SHP77 treated with DMSO at 0.1 percent for 48 hours (cell line): ENCODE measurements at places on chromosomes 6 and 20.

- no peak for DNase-seq
These were observed 33.2 kb upstream of the PHACTR3 start for GRCh38 chr20:59571151-59571550.

DNA sequence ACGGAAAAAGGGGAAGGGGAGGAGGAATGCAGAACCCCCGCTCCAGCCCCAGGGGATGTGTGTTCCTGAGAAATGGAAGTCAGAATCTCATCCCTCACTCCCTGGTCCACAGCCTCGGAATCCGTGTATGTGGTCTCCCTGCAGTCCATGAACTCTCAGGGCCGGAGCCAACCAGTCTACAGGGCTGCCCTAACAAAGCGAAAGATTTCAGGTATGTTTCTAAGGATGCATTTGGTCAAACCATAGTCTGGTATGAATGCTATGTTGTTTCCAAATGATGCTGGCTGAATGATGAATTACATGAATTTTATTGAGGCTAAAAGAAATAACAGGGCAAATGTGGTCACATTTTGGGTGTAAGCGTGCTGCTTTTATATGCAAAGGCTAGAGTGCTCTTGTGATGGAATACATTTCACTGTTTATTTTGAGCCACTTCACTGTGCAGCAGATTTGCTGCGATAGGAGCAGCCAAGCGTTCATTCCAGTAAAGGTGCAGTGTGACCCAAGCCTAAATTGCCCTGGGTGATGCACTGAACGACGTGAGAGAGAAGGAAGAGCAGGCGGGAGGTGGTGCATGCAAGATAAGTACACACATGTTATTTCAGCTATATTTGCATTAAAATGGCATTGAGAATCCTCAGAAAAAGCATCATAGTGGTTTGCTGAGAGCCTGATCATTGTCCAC lies 52.4 kb downstream of the FNDC1 start:
- no peak for DNase-seq

DNA sequence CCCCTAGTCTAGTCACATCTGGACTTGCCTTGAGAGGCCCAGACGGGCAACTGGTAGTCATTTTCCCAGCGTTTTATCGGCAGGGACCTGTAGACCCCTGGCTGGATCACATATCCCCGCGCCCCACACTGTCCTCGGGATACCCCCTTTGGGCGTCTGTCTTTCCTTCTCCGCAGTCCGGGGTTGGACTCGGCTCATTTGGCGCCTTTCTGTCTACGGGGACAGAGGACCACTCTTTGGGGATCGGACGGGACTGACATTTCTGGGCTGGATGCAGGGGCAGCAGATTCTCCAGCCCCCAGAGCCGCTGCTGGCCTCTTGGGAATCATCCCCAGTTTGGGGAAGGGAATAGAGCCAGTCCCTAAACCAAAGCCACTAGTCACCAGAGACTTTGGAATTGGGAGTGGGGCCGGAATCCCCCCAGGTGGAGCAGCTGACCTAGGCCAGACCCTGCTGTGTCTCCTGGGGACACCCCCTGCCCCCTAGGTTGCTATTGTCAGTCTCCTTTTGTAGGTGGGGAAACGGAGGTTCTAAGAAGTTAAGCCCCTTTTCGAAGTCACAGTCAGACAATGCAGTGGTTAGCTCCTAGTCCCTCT lies 734 bp downstream of the FAM110A start:
- no peak for DNase-seq

DNA sequence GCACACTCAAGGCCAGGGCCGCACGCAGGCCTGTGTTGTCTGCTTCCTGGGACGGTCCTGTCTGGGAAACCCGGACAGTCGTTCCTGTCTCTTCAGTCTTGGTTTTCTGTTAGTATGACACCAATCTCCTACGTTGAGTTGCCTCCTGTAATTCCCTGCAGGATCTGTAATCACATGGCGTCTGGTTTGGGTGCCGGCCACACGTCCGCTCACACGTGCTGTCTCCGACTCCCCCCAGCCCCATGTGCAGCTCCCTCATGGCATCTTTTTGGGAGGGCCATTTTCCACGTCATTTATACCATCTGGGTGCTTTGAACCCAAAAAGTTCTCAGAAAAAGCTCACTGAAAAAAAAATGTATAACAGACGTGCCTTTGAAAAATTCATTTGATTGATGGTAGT lies 23.2 kb downstream of the DLL1 start:
- no peak for DNase-seq

DNA sequence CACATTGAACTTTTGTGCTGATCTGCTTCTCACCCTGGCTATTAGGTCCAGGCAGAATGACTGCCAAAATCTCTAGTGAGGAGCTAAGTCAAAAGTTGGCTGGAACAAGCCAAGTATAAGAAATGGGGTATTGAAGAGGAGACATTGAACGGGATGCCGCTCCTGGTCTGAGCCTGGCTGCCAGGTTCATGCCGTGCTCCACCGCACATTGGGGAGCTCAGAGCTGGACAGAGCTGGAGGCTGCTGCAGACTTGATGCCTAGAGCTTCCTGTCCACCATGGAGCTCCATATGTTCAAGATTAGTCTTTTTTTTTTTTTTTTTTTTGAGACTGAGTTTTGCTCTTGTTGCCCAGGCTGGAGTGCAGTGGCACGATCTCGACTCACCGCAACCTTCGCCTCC lies 4.1 kb upstream of the IFT52 start:
- DNase-seq, result no peak

- no peak for DNase-seq
These were observed 16.9 kb upstream of the THEMIS start for GRCh38 chr6:127917766-127918165.

DNA sequence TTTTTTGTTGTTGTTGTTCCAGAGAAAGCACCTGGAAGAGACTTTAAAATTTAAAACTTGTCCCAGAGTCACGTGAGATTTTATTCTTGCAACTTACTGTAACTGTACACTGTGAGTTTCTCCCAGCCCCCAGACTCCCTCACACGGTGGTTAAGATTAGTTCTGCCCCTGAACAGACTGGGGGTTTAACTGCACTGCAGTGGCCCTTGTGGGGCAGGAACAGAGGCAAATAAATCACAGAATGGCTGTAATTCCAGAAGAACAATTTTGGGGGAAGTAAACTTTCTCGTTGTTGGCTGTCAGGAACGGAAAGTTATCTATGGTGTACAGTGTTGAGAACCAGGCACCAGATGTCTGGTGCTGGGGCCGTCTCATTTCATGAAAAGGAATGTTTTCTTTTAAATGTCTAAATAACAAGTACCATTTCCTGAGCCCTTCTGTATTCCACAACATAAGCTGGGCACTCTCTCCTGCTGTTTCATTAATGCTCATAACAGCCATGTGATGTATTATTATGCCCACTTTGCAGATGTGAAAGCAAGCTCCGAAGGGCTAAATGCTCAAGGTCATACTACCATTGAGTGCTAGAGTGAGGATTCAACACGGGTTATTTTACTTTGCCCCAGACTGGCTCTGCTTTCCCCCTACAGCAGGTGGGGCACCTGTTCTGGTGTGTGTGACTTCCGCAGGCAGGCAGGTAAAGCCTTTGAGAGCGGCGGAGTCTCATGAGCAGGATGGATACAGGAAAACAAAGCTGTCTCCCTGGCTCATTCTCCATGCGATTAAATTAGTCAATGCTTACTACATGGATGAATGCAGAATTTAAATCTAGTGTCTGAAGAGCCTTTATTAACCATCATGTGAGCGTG lies 30.5 kb downstream of the CNKSR3 start:
- DNase-seq, result no peak

DNA sequence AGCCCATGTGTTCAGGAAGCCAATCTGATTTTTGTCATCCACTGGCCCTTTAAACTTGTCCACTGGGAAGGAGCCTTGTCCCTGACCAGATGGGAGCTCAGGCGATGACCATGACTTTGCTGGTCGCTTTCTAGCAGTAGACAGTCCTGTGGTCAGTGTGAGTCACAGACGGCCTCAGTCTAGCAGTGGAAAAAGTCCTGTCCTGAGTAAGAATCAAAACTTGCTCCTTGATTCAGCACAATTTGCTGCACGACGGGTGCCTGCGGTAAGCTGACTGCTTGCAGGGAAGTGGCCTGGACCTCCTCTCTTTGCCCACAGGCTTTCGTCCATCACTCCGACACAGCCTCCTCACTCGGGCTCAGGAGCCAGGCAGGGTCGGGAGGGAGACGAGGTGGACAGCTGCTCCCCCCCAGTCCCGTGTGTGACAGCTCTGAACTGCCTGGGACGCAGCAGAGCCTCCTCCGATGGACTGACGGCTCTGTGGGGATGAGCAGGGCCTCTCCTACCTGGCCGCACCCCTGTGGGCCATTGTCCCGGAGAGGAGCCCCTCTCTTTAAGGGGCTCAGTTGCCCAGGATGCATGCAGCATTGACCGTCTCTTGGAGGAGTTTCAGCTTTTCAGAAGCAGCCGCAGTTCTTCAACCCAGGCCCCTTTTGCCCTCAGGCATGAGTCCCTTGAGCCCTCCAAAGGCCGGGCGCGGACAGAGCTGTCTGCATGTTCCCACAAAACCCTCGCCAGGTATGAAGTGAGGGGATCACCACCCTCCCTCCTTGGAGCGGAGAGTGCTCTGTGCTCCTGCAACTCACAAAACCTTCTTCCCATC lies 209.2 kb downstream of the ANKRD60 start:
- DNase-seq, result no peak

DNA sequence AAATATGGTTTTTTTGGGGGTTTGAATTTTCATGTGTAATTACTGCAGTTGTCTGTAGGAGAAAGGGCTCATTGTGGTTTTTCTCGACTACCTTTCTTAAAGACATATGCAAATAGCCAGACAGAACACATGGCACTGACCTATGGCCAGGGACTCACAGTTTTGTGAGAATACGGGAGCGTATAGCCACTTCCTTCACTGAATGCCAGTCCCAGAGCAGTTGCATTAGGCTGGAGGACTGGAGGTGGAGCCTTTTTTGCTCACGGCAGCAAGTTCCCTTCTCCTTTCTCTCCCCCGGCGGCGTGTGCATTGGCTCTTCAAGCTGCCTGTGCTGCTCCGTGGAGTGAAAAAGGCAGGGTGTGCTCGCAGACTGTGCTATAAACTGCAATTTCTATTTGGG lies 114.9 kb downstream of the AKAP7 start:
- no peak for DNase-seq

DNA sequence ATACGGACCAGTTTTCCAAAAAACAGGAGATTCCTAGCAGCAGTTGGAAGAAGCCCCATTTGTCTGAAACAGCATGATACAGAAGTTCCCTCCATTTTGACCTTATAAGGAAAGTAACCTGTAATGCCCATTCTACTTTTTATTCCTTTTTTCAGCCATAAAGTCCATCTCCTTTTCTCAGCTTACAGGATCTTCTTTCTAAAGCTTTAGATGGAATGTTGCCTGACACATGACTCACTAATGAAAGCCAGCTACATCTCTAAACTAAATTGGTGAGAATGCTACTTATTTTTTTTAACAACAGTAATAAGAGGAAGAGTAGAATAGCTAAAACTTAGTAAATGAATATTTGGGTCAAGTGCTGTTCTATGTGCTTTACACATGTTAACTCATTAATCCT lies 234.1 kb downstream of the CDH26 start:
- no peak for DNase-seq

DNA sequence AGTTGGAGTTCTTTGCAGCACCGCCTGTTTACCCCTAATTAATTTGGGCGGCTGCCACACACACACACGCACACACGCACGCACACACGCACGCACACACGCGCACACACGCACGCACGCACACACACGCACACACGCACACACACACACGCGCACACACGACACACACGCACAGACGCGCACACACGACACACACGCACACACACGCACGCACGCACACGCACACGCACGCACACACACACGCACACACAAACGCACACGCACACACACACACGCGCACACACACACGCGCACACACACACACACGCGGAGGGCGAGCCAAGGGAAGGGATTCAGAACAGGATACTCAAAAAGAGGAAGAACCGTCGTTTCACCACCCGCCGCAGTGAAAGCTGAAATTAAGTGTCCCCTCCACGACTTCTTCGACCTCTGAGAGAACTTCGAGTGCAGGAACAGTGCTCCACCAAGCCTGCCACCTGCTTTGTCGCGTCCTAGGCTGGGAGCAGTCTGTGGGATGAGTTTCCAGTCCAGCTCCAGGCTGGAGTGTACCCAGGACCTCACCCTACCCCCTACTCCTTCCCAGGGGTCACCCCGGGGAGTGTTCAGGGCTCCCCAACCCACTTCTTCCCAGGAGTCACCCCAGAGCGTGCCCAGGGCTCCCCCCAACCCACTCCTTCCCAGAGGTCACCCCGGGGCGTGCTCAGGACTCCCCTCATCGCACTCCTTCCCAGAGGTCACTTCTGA lies 1.1 kb downstream of the RNASET2 start:
- no peak for DNase-seq

- no peak for DNase-seq
These were observed 962.1 kb downstream of the GRIK2 start for GRCh38 chr6:102355578-102355977.

GRCh38 chr6:134925800-134926199 lies 24.1 kb downstream of the ALDH8A1 start:
- DNase-seq, result no peak

- no peak for DNase-seq
These were observed 4.1 kb downstream of the PAX1 start for GRCh38 chr20:21709535-21709904.

DNA sequence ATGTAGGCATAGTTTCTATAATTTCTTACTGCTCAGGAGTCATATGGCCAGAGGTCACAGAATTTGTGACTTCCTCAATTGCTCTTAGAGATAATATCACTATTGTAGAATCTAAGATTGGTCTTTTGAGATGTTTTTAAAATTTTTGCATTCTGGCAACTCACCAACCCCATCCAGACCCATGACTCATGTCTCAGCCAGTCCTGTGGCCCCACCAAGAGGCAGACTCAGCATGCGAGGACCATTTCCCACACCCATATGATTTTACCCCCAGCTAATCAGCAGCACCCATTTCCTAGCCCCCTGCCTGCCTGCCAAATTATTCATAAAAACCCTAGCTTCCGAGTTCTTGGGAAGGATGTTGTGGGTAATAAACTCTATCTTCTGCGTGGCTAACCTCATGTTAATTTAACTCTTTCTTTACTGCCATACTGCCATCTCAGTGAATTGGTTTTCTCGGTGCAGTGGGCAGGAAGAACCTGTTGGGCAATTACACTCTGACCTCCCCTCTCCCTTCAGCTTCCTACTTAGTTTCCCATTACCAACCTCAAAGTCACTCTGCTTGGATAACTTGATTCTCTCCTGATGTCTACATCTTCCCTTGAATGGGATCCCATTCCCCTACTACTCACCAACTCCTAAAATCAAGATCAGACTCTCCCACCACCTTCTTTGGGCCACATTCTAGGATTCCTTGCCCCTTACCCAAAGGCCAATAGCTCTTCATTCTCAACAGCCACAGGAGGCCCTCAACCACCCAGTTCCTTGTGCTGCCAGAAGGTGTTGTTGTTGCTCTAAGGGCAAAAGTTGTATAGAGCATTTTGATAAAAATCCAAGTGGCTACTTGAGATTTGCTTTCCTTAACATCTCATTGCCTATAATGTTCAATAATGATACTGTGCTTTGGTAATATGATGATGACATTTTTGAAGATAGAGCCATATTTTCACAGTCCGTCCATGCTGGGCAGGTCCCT lies 16.2 kb upstream of the IYD start:
- DNase-seq, result no peak

DNA sequence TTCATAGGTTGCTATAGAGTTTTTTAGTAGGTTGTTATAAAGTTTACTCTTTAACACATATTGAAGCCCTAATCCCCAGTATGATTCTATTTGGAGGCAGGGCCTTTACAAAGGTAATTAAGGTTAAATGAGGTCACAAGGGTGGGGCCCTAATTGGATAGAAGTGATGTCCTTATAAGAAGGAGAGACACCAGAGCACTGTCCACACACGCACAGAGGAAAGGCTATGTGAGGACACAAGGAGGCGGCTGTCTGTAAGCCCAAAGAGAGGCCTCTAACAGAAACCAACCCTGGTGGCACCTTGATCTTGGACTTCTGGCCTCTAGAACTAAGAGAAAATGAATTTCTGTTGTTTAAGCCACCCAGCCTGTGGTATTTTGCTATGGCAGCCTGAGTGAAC lies 98.5 kb downstream of the GJA10 start:
- no peak for DNase-seq
